ENCODE measurements at places on chromosomes 6 and 20.

DNA sequence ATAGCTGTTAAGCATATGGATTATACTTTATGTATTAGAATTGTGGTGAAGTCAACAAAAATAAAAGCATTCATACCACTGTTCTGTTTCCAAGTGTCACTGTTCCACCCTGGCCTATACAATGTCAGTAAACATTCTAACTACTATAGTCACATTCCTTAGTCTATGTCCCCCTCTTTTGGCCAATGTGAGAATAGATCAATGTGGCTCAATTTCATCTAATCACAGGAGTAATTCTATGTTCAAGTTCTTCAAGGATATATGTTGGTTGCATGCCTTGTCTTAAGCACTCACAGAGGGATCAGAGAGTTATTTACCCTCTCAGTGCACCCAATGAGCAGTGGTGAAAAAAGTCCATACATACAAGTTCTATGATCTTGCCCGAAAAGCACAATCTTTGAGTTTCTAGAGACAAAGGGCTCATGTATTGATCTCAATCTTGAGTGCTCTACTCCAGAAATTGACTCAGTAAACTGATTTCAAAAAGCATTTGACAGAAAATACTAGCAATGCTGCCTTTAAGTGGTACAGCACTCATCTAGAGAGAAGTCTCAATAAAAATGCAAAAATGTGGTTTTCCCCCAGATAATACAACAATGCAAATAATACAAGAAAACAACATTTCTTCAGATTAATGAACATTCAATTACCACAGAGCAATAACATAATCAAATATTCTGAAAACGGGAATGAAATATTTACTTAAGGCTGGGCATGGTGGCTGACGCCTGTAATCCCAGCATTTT is 16.5 kb downstream of the SMLR1 start:
- DNase-seq, result no peak
- H3K36me3 ChIP-seq, result no peaks in the 10 kb centered on the region
- H3K27me3 ChIP-seq, result no peaks in the 10 kb centered on the region
- no peak overlapping the region for H3K27ac ChIP-seq
- no peak overlapping the region for H3K4me3 ChIP-seq

DNA sequence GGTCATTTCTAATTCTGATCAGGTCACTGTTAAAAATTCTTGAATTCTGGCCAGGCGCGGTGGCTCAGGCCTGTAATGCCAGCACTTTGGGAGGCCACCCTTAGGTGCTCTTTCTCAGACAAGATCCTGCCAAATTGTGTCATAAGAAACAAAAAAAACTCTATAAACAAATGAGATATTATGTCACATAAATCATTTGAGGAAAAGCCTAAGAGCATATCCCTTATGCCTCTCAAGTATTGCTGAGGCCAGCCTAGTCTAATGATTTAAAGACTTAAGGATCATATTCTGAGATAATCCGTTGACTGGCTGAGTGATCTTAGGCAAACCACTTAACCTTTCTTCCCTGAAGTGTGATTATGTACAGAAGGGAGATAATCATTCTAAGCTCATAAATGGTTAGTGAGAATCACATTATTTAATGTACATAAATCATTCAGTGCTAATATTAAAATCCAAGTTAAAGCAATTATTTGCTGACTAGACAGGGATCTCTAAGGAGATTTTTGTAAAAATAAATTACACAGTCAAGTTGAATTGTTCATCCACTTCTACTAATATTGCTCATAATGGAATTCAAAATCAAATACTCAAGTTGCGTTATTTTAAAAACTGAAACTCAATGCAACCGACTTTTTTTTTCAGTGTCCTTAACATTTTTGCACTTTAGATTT is 365.4 kb downstream of the PHF3 start:
- DNase-seq, result no peak
- no peaks in the 10 kb centered on the region for H3K4me1 ChIP-seq
- H3K4me3 ChIP-seq, result no peak overlapping the region
- no peak overlapping the region for H3K27ac ChIP-seq
- no peaks in the 10 kb centered on the region for H3K36me3 ChIP-seq

GRCh38 chr6:106446983-106447382 is 86.5 kb downstream of the CRYBG1 start:
- peaks cover 18% of the 10 kb centered on the region for H3K4me1 ChIP-seq
- no peak overlapping the region for H3K27ac ChIP-seq
- H3K36me3 ChIP-seq, result no peaks in the 10 kb centered on the region
- peaks cover 13% of the 10 kb centered on the region for H3K27me3 ChIP-seq

DNA sequence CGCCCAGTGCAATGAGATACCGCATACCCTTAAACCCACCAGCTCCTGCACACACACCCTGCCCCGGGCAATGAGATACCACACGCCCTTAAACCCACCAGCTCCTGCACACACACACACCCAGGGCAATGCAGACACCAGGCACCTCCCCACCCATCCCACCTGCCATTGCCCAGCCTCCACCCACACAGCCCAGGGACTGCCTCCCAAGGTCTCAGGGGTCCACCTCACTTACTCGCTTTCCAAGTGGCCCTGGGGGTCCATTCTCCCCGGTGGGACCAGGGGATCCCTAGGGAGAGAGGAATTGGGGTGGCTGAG is 24.0 kb downstream of the COL11A2 start:
- H3K4me3 ChIP-seq, result no peak overlapping the region
- no peaks in the 10 kb centered on the region for H3K4me1 ChIP-seq
- no peaks in the 10 kb centered on the region for H3K36me3 ChIP-seq
- H3K27me3 ChIP-seq, result no peaks in the 10 kb centered on the region
- no peak for DNase-seq

All from activated naive CD8-positive, alpha-beta T cell treated with anti-CD3 and anti-CD28 coated beads, Interleukin-2, amount 10 ng/mL, durations not matched to agents 7 days and 5 days (primary cell).